A549 treated with ZK216348 at 1 μM for 4 hours (cell line): ENCODE measurements at places on chromosomes 1 and 21. TPM values are rescaled to one million over a fixed set of nuclear protein-coding genes. Genes with fewer than 3 reads are reported as not detected.

Gene CHIA
- total RNA-seq = not detected in 5 replicates

Gene LRRC3
- 0.95 to 2.4 TPM (median 1.9 TPM) in 5 replicates for total RNA-seq

Gene SEC22B
- 6.2 to 9.3 TPM (median 7.9 TPM) in 5 replicates for total RNA-seq

Gene TCHHL1
- not detected in 5 replicates for total RNA-seq

Gene HCN3
- total RNA-seq = 2.0 to 6.6 TPM (median 5.5 TPM) in 5 replicates

Gene MATN1
- total RNA-seq = 0.06 TPM in 1 of 5 replicates, not detected in the others

Gene C2CD4D
- not detected in 5 replicates for total RNA-seq

Gene FLG2
- not detected in 5 replicates for total RNA-seq

Gene TMEM52
- 0.32 to 1.7 TPM (median 0.82 TPM) in 5 replicates for total RNA-seq

Gene PRKAA2
- 1.3 to 2.8 TPM (median 2.3 TPM) in 5 replicates for total RNA-seq

Gene FAM72D
- total RNA-seq = 3.7 to 7.3 TPM (median 6.9 TPM) in 5 replicates

Gene ZFP69B
- 1.5 to 3.0 TPM (median 1.8 TPM) in 5 replicates for total RNA-seq

Gene SLC45A1
- total RNA-seq = 3.7 to 9.5 TPM (median 8.6 TPM) in 5 replicates

Gene PIK3R3
- 0.86 to 1.9 TPM (median 1.6 TPM) in 5 replicates for total RNA-seq

Gene RER1
- total RNA-seq = 109 to 128 TPM (median 121 TPM) in 5 replicates

Gene LCE3E
- total RNA-seq = 0.27 to 0.31 TPM in 2 of 5 replicates, not detected in the others

Gene C8A
- not detected in 5 replicates for total RNA-seq

Gene TCHH
- 0.19 to 0.36 TPM (median 0.29 TPM) in 5 replicates for total RNA-seq

Gene ANGPTL3
- total RNA-seq = not detected in 5 replicates

Gene BRDT
- not detected in 5 replicates for total RNA-seq

Gene RHBDL2
- total RNA-seq = 1.0 to 2.5 TPM (median 2.1 TPM) in 5 replicates

Gene APCS
- total RNA-seq = not detected in 5 replicates

Gene TRAF3IP3
- total RNA-seq = not detected in 5 replicates

Gene SDC3
- total RNA-seq = 6.8 to 14.0 TPM (median 10.4 TPM) in 5 replicates

Gene NEK2
- total RNA-seq = 41.4 to 47.4 TPM (median 43.7 TPM) in 5 replicates

Gene PCNT
- total RNA-seq = 11.1 to 16.0 TPM (median 14.8 TPM) in 5 replicates

Gene GFI1
- 0.17 to 0.35 TPM (median 0.26 TPM) in 5 replicates for total RNA-seq

Gene FMO1
- not detected in 5 replicates for total RNA-seq

Gene TRNP1
- total RNA-seq = 171 to 270 TPM (median 266 TPM) in 5 replicates

Gene NKAIN1
- total RNA-seq = 1.0 to 1.8 TPM (median 1.3 TPM) in 5 replicates

Gene VWA1
- 5.3 to 18.2 TPM (median 15.0 TPM) in 5 replicates for total RNA-seq

Gene REN
- total RNA-seq = not detected in 5 replicates

Gene RAB42
- total RNA-seq = 2.0 to 4.0 TPM (median 3.0 TPM) in 5 replicates

Gene AMPD1
- 0.32 TPM in 1 of 5 replicates, not detected in the others for total RNA-seq

Gene GUCA2B
- 0.42 TPM in 1 of 5 replicates, not detected in the others for total RNA-seq

Gene LCE5A
- not detected in 5 replicates for total RNA-seq

Gene HES3
- not detected in 5 replicates for total RNA-seq

Gene CCNL2
- 38.3 to 62.7 TPM (median 53.1 TPM) in 5 replicates for total RNA-seq

Gene METTL25B
- 21.6 to 28.4 TPM (median 25.2 TPM) in 5 replicates for total RNA-seq

Gene DMAP1
- total RNA-seq = 19.2 to 21.9 TPM (median 20.3 TPM) in 5 replicates

Gene FCRL5
- total RNA-seq = not detected in 5 replicates

Gene MLLT11
- total RNA-seq = 9.5 to 20.3 TPM (median 17.4 TPM) in 5 replicates

Gene TENT5C
- total RNA-seq = 0.04 to 0.13 TPM (median 0.07 TPM) in 5 replicates

Gene B4GALT2
- total RNA-seq = 38.5 to 80.4 TPM (median 67.6 TPM) in 5 replicates

Gene ANKRD65
- 0.07 to 0.23 TPM in 2 of 5 replicates, not detected in the others for total RNA-seq

Gene C1orf94
- not detected in 5 replicates for total RNA-seq

Gene GABPB2
- total RNA-seq = 3.2 to 4.0 TPM (median 3.7 TPM) in 5 replicates

Gene CACHD1
- 1.1 to 1.8 TPM (median 1.6 TPM) in 5 replicates for total RNA-seq

Gene FOXD2
- total RNA-seq = 0.34 to 0.73 TPM (median 0.54 TPM) in 5 replicates

Gene AUNIP
- 7.1 to 10.4 TPM (median 8.3 TPM) in 5 replicates for total RNA-seq

Gene LIPI
- total RNA-seq = not detected in 5 replicates

Gene MYBPH
- not detected in 5 replicates for total RNA-seq
